ENCODE measurements at places on chromosomes 3 and 15.
A peak's percentile ranks its signal among the peaks of the same experiment; 100 is the strongest.

GRCh38 chr3:11529281-11529680 is 114.4 kb downstream of the VGLL4 start:
- DNase-seq, result no peak

DNA sequence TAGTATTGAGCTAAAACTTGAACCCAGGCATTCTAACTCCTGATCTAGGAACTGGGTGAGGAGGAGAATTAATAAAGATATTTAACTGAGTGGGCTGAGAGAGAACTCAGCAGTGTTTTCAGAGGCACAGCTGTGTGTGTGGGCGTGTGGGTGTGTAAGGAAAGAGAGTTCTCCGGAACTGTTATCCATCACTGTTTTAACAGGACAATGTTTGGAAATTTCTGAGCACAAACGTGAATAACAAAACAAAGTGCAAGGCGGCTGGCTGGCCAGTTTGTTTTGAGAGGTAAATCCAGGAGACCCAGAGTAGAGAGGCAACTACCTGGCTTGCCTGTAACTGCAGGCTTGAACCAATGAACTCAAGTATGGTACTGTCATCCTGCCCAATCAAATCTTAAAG is 5.0 kb upstream of the PTPN9 start:
- no peak for DNase-seq

- no peak for DNase-seq
Observed at GRCh38 chr3:123621850-123622189, 37.0 kb upstream of the HACD2 start.

DNA sequence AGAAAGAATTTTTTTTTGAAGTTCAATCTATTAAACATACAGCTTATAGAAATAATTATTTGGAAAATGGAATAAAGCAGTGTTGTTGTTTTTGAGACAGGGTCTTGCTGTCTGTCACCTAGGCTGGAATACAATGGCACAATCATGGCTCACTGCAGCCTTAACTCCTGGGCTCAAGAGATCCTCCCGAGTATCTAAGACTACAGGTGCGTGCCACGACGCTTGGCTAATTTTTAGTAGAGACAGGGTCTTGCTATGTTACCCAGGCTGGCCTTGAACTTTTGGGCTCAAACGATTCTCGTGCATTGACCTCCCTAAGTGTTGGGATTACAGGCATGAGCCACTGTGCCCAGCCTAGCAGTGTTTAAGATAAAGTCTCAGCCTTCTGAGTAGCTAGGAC is 8.8 kb downstream of the BNIP2 start:
- DNase-seq, result no peak

DNA sequence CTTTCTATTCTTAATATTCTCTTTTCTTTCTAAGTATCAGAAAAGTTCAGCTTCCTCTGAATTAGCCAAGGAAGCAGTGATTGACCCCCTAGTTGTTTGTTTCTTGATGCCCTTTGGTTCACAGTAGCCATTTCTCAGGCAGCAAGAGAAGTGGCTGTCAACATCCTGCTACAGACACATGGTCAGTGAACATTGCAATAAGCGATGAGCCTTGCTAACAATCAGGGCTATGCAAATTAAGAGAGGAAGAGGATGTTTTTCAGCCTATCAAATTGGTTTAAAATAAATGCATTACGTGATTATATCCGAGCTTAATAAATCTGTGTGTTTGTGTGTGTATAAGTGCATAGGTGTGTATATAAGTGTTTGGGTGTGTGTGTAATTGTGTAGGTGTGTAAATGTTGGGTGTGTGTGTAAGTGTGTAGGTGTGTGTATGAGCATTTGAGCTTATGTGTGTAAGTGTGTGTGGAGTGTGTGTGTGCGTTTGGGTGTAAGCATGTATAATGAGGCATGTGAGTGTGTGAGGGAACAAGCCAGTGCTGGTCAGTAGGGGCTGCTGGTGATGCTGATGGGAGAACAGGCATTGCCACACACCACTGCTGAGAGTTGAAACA is 78.1 kb upstream of the XCR1 start:
- DNase-seq, result no peak

- DNase-seq, result no peak
Observed at GRCh38 chr15:62749036-62749815, 293.3 kb upstream of the TPM1 start.

GRCh38 chr3:196198771-196199753 is 12.1 kb downstream of the ZDHHC19 start:
- no peak for DNase-seq

DNA sequence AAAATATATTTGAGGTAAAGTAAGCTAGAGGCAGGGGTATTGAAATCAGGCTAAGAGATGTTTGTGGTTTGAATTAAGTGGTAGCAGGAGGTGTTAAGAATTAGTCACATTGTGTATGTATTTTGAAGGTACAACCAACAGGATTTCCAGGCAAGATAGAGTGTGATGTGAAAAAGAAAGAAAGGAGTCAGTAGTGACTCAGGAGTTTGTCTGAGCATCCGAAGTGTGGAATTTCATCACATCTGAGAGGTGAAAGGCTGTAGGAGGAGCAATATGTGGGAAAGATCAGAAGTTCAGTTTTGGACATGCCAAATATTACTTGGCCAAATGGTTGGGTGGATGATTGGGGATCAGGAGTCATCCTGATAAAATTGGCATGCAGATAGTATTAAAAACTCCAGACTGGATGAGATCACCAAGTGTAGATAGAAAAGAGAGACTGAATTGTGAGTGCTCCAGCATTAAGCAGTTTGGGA is 32.1 kb upstream of the EBLN2 start:
- DNase-seq, result no peak

GRCh38 chr3:41199866-41200668 is 762 bp downstream of the CTNNB1 start:
- DNase-seq, result peak; percentile 55

GRCh38 chr15:47812470-47812999 is 95.2 kb downstream of the SEMA6D start:
- DNase-seq, result no peak

DNA sequence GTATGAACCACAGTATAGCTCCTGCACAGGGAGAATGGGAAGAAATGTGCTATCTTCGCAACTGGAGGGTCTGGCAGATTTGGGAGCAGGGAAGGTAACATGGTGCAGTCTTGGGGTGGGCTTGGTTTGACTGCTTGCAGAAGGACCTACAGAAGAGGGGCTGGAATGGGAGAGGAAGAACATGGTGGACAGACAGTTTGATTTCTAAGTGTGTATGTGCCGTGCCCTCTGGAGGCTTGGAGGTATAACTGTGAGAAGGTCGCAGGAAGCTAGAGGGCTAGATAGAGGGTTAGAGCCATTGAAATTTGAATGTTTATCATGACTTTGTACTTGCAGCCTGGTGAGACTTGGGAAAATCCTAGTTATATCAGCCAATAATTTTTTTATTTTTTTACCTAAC is 169.2 kb downstream of the SQOR start:
- DNase-seq, result no peak

- DNase-seq, result no peak
Observed at GRCh38 chr3:54527521-54527920, 400.3 kb downstream of the LRTM1 start.

DNA sequence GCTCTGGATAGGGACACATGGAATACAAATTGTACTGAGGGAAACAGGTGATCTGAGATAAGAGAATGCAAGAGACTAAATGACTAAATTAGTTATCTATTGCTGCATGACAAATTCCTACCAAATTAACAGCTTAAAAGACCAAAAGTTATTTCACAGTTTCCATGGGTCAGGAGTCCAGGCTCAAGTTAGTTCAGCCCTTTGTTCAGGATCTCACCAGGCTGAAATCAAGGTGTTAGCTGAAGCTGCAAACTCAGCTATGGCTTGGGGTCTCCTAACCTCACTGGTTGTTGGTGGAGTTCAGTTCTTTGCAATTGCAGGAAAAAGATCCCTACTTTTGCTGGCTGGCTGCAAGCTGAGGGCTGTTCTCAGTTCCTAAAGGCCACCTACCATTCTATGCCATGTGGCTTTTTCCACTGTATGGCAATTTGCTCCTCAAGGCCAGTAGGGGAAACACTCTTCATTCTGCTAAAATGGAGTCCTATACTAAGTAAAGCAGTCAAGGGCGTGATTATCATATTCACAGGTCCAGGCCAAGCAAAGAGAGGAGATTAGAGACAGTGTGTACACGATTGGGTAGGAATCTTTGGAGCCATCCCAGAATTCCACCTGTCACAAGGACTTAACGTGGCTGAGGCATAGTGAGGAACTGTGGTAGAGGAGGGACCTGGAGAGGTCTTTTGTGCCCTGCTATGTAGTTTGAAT is 53.7 kb downstream of the THRB start:
- no peak for DNase-seq

- peak; percentile 79 for DNase-seq
Observed at GRCh38 chr3:53375019-53375418, 27.7 kb upstream of the DCP1A start.

GRCh38 chr3:46942076-46942475 is 34.5 kb downstream of the CCDC12 start:
- no peak for DNase-seq

- no peak for DNase-seq
Observed at GRCh38 chr15:85780225-85780985, 14.3 kb downstream of the KLHL25 start.

DNA sequence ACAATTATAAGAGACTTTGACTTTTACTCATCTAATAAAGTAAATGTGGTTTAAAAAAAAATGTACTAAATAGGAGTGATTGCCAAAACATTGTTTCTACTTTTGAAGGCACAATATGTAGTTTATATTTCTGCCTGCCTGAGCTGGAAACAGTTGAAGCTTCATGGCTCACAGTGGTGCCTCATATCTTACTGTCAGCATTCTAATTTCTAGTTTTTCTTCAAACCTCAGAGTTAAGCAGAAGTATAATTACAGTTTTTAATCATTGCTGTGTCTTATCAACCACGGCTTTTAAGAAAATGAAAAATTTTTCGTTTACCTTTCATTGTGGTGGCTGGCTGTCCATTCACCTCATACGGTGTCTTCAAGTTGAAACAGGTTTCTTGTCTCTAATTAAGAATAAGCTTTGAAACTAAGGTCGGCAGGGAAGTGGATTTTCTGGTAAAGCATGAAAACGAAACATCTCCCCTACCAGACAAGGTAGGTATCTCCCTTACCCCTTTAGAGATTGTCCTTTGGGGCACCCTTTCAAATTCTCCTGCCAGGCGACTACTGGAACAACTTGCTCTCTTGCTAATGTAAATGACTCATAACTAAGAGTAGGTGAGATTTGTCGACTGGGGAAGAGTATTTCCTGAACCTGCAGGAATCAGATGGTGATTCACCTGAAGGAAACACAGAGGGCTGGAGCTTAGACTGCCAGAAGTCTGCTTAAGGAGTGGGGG is at the start of gene GPR87:
Gene GPR87, minus strand, starts transcription at position 554 of the 725 bp plus-strand sequence. CDS start 16,720 bp downstream, outside the sequence.
- peak; percentile 10 for DNase-seq

DNA sequence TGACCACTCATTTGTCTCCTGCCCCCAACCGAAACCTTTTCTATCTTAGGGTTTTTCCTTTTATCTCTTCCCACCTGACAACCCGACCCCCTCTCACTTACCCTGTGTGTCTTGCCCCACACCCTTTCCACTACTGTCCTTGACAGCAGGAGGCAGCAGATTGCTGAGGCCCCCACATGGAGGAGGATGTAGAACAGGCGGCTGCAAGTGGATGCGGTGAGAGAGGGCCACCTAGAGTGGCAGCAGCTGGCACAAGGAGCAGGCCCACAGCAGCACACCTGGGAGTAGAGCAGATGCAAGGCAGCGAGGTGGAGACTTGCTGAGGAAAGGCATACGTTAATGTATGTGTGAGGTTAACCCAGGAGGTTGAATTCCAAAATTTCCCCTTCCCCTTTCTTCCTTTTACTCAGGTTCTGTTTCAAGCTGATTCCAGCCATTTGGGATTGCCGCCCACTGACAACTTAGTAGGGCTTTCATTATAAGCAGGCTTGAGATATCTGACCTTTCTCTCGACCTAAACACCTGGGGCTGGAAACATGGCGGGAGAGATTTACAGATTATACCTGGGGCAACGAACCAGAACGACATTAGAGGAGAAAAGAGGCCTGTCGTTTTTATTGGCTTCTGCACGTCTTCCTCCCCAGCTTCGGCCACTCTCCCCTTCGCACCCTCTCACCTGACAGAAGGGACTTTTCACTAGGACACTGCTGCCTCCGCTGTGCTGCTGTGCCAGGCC is 643 bp downstream of the SERINC4 start:
- no peak for DNase-seq

DNA sequence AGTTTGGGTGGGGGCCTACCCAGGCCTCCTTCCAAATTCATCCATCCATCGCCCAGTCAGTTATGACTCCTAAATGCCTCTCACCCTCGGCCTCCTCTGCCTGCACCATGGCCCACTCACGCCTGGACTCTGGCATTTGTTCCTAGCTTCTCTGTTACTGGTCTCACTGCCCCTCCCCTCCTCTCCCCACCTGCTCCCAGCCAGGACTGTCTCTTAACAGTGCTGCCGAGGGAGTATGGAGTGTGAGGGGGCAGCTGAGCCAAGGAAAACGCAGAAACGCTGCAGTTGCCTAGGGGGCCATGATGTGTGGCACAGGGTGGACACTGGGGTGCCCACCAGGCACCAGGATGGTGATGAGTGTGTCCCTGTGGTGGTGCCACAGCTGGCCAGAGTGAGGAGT is 3.1 kb downstream of the RCCD1 start:
- no peak for DNase-seq

DNA sequence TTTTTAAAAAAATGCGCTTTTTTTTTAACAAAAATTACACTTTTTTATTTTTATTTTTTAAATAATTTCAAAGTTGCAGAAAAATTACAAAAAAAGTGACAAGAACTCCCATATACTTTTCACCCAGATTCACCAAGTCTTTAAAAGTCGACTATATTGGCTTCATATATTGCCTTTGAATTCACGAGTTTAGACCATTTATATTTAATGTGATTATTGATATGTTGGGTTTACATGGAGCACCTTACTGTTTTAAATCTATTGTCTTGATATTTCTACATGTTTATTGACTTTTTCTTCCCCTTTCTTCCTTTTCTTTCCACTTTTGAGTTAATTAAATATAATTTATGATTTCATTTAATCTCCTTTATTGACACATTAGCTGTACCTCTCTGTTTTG is 127.2 kb downstream of the OPA1 start:
- no peak for DNase-seq

- DNase-seq, result no peak
Observed at GRCh38 chr3:80035021-80035420, 267.2 kb upstream of the ROBO1 start.

GRCh38 chr15:35104526-35105147 is 19.5 kb upstream of the NANOGP8 start:
- no peak for DNase-seq

DNA sequence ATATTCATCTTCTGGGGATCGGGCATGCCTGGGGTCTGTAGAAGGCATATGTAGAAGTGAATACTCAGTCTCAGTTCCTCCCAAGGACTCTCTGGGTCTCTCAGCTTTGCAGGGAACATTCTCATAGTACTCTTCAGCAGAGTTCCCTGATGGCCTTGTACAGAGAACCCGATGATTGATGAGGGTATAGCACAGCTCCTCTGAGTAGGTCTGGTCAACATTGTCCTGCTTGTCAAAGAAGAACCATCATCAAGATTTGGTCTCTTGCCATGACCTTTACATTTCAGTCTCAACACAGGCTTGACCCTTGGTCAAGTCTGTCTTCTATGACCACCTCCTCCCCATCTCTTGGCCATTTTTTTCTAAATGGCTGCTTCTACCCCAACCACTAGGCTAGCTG is 9.5 kb downstream of the GCSAM start:
- DNase-seq, result no peak
